ENCODE measurements at places on chromosomes 1 and 21. TPM values are rescaled to one million over a fixed set of nuclear protein-coding genes. Genes with fewer than 3 reads are reported as not detected.

GRCh38 chr1:12618965-12619791, 1.2 kb upstream of the DHRS3 start:
- DNase-seq, result peak; percentile 66

DNA sequence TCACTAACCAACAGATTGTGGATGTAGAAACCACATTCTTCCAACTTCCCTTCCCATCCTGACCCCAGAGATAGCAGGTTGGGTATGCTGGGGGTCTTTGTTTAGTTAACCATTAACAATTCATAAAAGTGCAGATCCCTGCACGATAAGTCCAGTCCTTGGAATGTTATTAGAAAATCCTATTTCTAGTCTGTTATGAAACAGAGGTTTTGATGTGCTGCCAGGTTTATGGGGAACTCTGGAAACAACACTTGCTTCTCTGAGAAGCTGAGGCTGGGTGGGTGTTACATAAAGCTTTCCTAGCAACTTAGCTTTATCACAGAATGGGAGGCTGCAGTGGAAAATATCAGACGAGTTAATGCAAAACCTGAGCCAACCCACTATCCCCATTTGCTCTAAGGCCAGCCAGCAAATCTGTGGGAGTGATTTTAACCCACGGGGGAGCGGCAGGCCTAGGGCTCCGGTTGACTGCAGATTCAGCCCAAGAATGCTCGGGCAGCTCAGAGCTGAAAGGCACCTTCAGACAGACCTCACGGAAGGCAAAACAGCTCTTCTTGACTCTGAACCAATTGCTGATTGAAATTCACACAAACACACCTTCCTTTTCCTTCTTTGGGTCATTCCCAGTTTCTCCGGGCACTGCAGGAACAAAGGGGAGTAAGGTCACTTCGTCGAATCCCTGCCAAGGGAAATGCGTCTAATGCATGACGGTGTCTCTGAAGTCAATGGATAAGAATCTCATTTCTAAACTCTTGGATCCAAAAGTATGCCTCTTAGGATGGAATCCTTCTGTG, 111.7 kb upstream of the IRF2BP2 start:
- DNase-seq, result peak; percentile 71

DNA sequence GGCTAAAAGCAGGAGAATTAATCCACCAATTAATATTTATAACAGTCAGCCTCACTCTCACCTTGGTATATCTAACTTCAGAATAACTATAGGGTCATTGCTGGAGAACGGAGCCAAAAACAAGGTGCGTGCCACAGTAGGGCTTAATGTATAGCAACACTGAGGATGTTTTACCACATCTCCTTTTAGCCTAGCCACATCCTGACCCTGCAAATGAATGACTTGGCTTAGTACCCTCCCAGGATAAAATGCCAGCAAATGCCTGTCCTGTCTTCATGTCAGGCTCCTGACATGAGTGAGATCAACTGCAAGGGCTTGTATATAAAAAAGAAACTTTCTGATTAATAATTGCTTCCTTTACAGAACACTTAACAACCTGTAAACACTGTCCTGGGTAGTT, 2.7 kb upstream of the CDC42BPA start:
- no peak for DNase-seq

GNG12 gene
- total RNA-seq, result 62.6 TPM

PSRC1 gene
- total RNA-seq, result 3.6 TPM

DNA sequence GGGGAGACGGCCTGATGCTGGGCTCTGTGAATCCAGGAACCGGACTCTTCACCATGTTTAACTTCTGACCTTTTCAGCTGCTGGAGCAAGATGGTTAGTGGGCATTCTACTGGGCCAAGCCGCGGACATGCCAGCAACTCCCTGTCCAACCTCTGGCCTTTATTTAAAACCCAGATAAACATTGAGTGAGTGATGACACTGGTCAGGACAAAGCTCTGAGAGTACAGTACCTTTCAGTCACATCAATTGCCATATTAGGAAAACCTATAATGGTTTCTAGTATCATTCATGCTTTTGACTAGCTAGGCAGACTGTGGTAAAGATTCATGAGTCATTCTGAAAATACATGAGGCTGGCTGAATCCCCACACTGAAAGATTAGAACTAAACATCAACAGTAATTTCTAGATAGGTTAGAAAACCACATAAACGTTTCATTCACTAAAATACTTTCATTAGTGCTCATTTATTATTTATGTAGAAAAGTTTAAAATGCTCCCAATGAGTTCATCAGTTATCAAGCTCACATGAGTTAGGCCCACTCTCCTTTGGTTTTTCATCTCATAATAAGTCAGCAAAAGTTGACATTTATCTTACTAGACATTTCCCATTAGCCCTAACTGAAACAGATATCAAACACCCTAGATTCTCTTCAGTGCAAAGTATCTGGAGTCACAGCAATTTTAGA, 7.1 kb upstream of the ACTA1 start:
- DNase-seq, result peak; percentile 83

NLRP3 gene
- total RNA-seq, result not detected

DNA sequence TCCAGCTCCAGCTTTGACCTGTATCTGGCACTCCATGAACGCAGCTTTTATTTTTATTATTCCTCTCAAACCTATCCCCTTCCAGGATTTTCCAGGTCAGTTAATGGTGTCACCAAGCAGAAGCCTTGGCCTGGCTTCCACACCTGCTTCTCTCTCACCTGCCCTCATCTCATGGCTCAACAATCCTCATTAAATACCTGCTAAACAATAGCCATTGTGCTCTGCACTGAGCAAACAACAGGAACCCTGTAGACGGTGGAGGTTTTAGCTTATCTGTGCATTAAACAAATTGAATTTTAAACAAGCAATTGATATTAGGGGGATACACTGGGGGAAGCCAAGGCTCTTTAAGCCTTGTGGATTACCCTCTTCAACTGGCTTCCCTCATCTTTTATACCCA, 15.3 kb downstream of the PYCR2 start:
- DNase-seq, result no peak

DNA sequence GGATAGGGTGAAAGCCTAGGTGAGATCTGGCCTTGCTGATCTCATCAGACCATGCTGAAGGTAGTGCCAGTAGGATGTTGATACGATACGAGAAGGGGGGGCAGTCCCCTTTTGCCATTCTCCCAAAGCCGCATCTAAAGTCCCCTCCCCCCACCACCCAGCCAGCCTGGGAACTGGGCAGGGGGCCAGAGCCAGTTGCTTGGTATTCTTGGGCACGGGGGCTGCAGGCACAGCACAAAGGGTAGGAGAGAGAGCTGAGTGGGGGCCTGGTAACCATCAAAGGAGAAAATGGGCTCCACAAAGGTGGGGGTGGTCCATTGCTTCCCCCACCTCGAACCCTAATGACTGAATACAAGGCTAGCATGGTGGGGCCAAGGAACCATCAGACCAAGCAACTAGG, 5.4 kb downstream of the PEA15 start:
- DNase-seq, result no peak

DNA sequence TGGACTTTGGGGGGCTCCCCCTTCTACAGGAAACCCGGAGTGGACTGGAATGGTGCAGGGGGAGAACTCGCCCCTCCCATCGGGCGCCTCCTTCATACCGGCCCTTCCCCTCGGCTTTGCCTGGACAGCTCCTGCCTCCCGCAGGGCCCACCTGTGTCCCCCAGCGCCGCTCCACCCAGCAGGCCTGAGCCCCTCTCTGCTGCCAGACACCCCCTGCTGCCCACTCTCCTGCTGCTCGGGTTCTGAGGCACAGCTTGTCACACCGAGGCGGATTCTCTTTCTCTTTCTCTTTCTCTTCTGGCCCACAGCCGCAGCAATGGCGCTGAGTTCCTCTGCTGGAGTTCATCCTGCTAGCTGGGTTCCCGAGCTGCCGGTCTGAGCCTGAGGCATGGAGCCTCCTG, at the start of gene TNFRSF14:
Gene TNFRSF14, plus strand, starts transcription at position 95 of the 401 bp plus-strand sequence. Its CDS starts 294 bp downstream, at position 389.
- DNase-seq, result peak; percentile 38

DNA sequence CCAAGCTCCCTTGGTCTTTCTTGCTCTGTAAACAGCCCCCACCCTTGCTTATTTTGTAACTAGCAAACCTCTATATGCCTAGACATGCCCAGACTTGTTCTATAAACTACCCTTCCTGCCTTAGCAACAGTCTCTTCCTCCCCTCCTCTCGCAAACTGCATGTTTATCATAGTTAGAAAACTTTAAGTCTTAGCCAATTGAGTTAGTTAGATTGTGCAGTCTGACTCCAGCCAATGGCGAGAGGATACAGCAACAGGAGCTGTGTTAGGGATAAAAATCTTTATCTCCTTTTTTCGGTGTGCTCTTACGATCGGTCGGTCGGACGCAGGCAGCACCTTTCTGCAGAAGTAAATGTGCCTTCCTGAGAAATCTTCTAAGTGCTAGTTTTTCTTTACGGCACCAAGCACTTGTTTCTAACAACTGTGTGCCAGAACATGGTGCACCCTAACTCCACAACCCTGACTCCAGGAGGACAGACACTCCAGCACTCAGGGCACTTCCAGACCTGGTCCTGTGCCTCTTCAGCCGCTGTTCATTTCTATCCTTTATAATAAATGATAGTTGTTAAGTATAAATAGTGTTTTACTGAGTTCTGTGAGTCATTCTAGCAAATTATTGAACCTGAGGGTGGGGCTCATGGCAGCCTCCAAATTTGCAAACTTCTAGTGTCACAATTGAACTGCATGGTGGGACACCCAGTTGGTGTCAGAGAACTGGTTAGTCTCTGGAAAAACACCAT, 25.7 kb upstream of the GNG4 start:
- no peak for DNase-seq

- no peak for DNase-seq
These were observed 59.4 kb upstream of the MPC2 start for GRCh38 chr1:167996266-167996665.

DNA sequence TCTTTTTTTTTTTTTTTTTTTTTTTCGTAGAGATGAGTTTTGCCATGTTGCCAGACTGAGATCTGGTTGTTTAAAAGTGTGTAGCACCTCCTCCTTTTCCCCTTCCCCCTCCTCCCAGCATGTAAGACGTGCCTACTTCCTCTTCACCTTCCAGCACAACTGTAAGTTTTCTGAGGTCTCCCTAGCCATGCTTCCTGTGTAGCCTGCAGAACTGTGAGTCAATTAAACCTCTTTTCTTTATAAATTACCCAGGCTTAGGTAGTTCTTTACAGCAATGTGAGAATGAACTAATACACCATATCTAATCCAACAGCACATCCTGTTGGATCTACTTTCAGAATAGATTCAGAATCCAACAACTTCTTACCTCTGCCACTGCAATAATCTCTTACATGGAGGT, 111.1 kb downstream of the CLIC6 start:
- no peak for DNase-seq

GRCh38 chr1:3049905-3050304, 19.1 kb upstream of the PRDM16 start:
- DNase-seq, result no peak

- no peak for DNase-seq
These were observed 53.0 kb upstream of the ADORA3 start for GRCh38 chr1:111556325-111557037.

OR2T12 gene
- total RNA-seq, result not detected

DNA sequence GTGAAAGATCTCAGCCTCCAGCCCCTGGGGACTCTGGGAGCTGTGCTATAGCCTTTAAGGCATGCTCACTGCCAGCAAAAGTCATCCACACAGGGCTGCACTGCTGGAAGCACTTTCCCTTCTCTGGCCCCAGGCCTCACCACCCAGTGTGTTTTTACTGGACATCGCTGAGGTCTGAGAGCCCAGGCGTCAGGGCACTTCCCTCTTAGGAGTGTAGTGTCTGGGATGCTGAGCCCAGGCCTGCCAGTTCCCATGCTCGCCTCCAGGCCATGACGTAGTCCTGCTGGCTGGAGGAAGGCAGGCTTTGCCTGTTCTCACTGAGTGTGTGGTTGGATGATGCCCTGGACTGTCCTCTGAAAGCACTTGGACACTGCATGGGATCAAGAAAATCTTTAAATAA, 101.2 kb downstream of the GDAP2 start:
- DNase-seq, result no peak

SEC16B gene
- total RNA-seq, result 1.8 TPM

DNA sequence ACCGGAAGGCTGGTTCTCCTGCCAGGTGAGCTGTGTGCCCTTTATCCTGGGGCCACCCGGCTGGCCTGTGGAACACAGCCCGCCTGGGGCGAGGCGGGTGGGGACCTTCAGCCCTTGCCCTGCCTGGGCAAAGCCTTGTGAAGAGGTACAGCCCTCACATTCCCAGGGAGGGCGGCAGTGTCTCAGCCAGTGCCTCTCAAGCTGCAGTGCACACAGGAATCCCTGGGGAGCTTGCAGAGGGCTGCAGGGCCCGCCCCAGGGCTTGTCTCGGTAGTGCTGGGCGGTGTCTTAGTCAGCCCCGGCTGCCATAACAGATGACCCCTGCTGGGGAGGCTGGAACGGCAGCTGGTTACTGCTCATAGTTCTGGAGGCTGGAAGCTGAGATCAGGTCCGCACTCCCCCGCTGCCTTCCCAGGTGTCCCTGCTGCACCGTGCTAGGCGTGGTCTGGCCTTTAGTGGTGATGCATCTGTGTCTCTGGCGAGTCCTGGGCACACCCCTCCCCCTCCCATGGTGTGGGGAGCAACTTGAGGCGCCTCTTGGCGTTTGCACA, 12.6 kb downstream of the DFFB start:
- peak; percentile 54 for DNase-seq

CTSS gene
- 2.6 TPM for total RNA-seq

DNA sequence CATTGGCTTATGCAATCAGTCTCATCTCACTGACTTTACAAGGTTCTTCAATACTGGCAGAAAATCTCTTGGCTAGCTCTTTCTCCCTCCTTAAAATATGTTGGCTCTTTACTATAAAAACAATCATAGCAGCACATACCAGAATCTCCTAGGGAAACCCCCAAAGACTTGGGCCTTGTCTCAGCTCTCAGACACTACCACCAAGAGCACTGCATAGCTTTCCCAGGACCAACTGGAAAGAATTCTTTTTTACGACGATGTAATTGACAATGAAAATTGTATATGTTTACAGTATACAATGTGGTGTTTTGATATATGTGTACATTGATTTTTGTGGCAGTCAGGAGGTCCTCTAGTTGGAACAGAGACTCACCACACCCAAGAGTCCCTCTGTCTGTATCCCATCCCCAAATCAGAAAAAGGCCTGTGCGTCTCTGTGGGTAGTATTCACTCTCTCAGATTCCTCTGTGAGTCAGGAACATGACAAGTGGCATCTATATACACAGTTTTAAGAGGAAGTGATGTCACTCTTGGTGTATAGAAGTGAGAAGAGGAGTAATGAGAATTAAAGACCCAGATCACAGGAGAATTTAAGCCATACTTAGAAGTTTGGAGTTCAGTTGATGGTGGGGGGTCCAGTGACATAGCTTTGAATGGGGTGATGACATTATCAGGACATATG, 21.1 kb downstream of the SMAP2 start:
- no peak for DNase-seq

DNA sequence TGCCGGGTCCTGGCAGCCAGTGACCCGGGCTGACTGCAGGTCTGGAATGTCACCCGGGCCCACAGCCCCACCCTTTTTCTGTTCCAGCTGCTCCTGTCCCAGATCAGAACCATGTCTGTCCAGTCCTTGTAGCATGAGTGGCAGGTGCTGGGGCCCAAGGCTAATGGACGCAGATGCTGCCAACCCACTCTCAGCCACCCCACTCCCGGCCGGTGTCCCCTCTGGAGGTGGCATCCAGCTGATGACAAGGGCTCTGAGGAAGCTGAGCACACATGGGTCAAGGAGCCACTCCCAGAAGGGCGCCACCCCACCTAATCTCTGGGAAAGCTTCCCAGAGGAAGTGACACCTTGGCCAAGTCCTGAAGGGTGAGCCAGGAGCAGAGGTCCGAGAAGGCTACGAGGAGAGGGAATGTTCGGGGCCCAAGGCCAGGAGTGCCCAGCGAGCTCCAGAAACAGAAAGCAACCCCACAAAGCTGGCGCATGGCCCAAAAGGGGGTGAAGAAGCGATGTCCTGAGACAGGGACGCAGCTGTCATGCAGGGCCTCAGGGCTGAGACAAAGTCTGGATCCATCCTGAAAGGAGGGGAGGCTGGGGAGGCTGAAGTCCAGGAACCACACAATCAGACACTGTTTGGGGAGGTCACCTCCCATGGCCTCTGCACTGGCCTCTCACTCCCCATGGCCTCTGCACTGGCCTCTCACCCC, 39.5 kb downstream of the ACOT7 start:
- DNase-seq, result peak; percentile 98

Measured in myocyte (in vitro differentiated cells).